ENCODE measurements at places on chromosomes 6 and 20.

- no peak for DNase-seq
Observed at GRCh38 chr20:9358001-9358400, 156.4 kb upstream of the LAMP5 start.

DNA sequence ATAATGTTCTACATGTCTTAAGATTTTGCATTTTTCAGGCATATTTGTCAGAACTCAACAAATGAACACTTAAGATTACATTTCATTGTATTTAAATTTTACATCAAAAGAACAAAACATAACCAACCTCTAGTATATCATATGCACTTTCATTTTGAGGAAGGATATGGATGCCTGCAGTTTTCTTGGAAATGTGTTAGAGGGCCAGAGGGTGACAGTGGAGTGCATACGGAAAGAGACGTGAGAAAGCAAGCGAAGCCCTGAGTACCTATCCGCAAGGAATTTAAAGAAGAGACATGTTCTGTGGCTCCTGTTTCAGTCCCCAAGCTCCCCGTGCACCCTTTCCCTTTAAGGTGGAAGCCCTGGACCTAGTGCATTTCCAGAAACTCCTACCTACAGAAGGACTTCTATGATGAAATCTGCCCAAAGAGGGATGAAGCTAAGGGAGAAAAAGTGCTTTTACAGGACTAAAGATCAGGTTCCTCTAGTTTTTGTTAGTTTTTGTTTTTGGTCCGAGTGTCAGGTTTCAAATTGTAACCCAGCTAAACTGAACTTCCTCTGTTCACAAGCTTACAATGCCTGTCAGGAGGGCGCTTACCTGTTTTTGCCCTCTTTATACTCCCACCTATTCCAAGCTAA lies 38.8 kb downstream of the EZR start:
- DNase-seq: no peak

DNA sequence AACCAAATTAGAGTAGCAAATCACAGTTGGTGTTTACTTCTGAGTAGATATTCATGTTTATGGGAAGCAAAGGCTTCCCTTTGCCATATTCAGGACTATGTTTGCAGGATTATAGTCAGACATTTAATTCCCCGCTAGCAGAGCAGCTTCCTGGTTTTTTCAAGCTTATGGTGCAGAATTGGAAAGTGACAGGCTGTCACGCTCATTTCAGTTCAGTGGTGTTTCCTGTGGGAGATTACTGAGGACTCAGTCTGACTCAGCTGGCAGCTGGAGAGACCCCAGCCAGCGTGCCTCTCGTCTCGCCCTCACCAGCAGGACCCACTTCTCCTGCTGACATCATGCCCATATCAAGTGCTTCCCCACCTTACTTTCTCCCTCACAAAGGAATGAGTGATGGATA lies 85.1 kb downstream of the LYRM2 start:
- DNase-seq: no peak

DNA sequence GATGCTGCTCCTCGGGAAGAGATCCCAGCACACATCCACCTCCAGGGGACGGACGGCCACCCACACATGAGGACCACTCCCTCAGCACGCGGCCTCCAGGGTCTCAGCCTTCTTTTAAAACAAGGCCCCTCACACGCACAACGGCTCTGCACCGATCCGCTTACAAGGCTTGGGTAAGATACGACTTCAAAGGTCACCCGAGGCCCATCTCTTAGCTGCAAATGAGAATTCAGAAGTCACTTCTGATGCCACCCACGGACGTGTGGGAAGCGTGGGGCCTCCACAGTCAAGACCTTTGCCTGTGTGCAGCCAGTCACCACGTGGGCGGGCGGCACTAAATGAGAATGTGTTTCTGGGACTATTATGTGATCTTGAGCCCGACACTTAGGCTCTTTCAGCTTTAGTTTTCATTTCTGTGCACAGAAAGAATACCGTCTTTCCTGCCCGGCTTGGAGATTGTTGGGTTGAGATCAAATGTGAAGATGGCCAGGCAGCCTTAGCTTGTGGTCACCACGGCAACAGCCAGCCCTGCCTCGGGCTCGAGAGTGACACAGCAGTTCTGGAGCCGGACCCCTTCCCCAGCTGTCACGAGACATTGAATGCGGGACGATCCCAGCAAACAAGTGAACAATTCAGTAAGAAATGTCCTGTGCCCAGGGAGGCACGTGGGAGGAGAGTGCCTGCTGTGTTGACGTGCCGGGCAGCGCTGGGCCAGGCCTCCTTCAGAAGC lies 91.6 kb downstream of the RAMACL start:
- DNase-seq: no peak

GRCh38 chr6:159068904-159069578 lies 24.2 kb upstream of the TAGAP start:
- no peak for DNase-seq

DNA sequence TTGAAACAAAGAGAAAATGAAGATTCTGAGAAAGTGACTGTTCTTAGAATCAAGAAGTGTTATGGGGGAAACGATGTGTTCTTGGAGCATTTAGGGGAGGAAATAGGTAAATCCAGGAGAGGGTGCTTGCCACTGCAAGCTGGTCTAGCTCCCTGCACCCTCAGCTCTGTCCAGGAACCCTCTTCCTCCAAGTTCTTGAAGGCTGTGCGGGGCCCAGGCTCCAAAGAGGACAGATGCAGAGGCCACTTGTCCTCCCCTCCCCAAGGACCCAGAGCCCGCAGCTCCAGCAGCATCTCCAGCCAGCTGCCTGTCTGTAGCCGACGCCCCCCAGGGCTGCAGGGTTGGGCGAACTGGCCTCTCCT lies 87.9 kb downstream of the CDC5L start:
- no peak for DNase-seq

GRCh38 chr20:59044295-59044694 lies 1.7 kb upstream of the PRELID3B start:
- no peak for DNase-seq

DNA sequence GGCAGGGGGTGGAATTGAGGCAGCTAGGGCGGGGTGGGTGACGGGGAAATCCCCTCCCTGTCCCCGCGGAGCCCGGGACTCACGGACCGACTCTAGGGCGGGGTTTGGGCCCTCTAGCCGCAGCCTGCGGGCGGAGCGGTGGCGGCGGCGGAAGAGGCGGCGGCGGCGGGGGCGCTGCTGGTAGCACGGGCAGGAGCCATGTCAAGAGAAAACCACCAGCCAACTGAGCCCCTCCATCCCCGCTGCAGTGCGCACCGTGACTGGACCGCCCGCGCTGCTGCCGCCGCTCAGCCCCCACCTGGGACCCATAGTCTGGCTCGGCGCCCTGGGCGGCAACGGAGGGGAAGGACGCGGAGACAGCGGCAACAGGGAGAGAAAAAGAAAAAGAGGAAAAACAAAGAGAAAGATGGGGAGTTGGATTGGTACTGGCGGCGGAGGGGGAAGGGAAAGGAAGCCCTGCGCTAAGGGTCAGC lies 1.2 kb upstream of the C6orf62 start:
- peak; percentile 60 for DNase-seq

GRCh38 chr6:162726947-162727321 lies 632 bp downstream of the PRKN start:
- no peak for DNase-seq

- DNase-seq: no peak
Observed at GRCh38 chr20:64131406-64131805, 24.0 kb upstream of the NPBWR2 start.

DNA sequence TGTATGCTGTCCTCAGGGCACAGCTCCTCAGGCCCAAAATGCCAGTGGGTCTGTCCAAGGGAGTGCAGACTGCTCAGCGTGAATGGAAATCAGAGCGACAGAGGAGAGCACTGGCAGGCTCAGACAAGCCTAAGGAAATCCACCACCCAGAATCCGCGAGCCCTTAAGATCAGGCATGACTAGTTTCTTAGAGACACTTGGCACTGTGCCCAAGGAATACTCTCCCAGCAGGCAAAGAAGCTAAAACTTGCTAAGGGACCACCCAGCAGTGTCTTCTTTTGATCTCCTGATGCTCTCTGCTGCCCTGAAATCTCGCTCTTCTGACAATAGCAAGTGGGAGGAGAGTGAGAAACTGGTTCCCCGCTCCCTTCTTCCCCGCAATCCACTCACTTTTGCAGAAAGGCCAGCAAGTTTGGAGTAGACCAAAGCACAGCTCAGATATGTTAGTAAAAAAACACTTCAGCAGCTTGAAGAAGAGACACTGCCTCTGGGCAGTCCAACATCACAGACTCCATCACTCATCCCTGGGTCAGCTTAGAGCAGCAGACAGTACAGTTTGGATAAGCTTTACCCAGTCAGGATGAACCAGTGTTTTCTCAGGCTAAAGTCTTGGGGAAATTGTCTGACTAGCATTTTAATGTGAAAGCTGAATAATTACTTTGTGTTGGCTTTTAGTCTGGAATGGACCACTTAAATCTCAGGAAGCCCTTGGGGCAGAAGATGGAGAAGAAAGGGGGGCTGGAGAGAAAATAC lies 32.4 kb downstream of the TRAF3IP2 start:
- no peak for DNase-seq

DNA sequence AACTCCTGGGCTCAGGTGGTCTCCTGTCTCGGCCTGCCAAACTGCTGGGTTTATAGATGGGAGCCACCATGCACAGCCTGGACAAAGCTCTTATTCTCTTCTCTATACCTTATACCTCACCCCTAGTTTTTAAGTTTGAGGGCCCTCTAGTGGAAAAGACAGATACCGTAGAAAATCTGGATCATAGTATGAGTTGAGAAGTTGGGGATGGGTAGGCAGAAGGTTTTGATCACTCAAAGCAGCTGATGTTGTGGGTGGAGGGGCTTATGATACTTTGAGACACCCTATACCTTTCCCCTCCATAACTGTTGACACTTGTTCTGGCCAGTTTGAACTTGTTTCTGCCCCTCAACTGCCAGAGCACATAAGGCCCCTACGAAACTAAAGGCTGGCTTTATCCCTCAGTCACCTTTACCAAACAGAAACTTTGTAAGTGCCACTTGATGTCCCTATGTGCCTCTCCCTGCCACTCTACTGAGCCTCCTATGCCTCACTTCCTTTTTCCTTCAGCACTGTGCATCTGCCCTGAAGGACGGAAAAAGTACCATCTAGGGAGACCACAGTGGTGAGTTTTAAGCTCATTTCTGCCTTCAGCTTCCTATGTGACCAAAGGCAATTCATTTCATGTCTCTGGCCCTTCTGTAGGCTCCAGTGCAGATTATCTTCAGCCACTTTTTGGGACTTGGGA lies 28.6 kb downstream of the RALY start:
- DNase-seq: no peak

GRCh38 chr6:52087498-52087999 lies at the start of gene PKHD1:
Gene PKHD1 (minus strand): TSS chr6:52087613. CDS start chr6:52084933, 2,680 bp downstream.
- DNase-seq: no peak
